ENCODE measurements at places on chromosomes 11 and 22.
A peak's percentile ranks its signal among the peaks of the same experiment; 100 is the strongest.

DNA sequence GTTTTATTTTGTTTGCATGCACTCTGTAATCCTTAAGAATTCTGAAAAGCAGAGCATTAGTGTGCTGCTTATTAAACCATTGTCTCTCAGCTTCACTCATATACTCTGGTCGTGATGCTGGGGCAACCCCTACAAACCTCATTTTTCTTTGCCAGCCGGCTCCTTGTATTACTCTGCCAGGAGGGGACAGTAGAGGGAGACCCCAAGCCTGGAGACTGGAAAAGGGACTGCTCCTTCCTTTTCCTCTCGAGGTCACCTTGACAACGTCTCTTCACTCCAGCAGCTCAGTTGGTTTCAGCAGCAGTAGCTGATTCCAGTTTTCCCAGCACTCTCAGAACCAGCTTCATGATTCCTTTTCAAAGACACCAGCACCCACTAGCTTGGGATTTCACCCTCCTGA is 2.8 kb upstream of the JHY start:
- DNase-seq: no peak

DNA sequence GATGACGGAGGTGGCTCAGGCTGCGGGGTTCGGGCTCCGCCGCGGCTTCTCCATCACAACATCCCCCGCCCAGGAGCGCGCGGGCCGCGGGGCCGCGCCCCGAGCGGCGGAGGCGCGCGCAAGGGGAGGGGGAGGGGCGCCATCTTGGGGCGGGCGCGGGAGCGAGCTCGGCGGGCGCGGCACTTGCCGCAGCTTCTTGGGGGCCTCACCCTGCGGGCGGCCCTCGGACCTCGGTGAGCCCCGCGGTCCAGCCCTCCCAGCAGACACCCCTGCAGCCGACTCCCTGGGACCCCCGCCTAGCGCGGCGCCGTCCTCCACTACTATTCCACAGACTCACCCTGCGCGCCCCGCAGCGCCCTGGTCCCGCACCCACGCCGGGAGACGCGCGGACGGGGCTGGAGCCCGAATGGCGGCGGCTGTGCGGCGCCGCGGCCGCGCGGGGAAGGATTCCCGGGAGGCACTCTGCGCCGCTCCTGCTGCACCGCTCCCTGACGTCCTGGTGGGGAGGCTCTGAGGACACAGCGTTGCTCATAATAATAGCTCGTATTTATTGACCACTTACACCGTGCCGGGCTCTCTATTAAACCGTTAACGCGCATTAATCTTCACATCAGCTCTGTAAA is at the start of gene APBB1:
Gene APBB1, minus strand, starts transcription at position 86 of the 623 bp plus-strand sequence. CDS start 7,747 bp downstream, outside the sequence.
- peak; percentile 86 for DNase-seq

- DNase-seq: no peak
Observed at GRCh38 chr11:69935941-69936505, 116.8 kb upstream of the FGF3 start.

DNA sequence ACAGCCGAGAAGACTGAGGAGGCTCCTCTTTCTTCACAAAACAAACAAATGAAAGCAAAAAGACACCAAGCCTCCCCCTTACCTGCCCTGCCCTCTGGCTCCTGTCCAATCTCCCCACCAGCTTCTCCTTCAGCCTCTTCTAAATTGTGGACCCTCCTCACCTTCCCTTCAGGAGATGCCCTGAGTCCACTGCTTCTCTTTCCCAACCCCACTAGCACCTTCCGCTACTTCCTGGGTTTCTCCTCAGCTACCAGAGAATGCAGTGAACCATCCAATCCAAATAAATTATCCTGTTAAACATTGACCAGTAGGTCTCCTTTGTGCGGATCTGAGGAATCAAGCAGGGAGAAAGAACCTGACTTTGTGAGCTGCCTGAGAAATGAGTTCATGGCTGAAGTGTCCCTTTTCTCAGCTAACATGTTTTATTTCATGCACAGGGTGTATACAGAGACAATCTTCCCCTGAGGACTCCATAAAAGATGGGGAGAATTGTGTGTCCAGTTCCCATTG is 63.2 kb upstream of the VPREB1 start:
- no peak for DNase-seq

- DNase-seq: no peak
Observed at GRCh38 chr11:9070749-9071491, 20.5 kb downstream of the SCUBE2 start.

DNA sequence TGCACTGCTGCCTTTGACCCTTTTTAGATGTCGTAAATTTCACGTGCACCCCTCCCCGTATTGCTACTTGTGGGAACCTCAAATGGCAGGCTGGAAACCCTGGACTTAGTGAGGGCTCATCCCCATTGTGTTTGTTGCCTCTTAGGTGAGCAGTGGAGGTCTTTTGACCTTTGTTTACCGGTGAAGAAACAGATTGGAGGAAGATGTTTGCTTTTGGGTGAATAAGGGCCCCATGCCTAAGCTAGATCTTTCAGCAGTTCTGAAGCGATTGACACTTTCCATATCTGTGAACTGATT is 782 bp downstream of the SMARCB1 start:
- no peak for DNase-seq

- no peak for DNase-seq
Observed at GRCh38 chr11:110629594-110629993, 82.6 kb downstream of the ARHGAP20 start.

All from GM23248 (cell line).